ENCODE measurements at places on chromosomes 7 and 10. TPM values are rescaled to one million over a fixed set of nuclear protein-coding genes. Genes with fewer than 3 reads are reported as not detected.

- DNase-seq = no peak
These were observed 157.7 kb upstream of the PRR15 start for GRCh38 chr7:29405891-29406290.

GRCh38 chr10:104741127-104741526 is 100.0 kb downstream of the SORCS3 start:
- no peak for DNase-seq

GRCh38 chr7:158586499-158587161 is 993 bp downstream of the PTPRN2 start:
- DNase-seq = no peak

DNA sequence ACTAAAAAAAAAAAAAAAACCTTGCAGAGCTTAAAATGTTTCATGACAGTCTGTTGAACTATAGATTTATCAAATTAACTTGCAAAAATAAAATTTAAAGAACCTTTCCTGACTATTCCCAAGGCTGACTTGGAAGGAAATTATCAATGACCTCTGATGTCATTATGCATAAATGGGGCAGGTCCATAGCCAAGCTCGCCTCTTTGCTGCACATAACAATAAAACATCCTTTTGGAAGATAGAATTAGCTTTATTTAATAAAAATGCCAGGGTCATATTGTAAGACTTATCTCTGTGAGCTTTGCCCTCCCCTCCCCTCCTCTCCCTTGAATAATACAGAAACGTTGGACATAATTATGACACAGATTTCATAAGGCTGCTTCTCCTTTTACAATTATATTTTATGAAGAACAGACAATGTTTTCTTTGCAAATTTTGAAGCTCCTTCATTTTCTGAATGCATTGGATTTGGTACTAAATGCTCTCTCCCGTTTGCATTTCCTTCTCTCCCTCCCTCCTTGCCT is 444.8 kb downstream of the AUTS2 start:
- DNase-seq = no peak

DNA sequence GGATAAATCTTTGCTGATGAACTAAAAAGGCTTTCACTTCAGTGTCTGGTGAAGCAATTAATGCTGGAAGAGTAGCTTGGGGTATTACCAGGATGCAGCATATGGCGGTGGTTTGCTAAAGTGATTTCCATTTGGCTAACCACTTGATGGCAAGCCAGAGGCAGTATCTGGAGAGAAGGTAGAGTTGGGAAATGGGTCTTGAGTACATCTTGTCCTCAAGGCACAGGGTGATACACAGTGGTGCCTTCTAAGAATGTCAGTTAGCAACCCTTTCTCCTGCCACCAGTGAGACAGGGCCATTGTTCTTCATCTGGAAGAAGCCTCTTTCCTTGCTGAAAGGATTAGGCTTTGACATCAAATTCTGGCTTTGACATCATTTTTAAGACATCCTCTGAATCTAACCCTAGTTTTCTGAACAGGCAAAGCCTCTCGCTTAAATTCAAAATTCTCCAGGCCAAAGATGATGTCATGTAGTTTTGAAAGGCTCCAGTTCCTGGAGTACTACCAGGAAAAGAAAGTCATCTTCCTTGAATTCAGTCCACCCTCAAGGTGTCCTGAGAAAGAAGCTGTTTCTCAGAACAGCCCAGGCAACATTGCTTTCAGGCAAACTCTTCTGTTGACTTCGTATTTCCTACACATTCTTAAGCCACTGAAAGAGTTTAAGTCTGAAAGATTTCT is 162.4 kb downstream of the ARID5B start:
- DNase-seq = no peak

GRCh38 chr7:144835155-144835611 is 670 bp downstream of the TPK1 start:
- peak; percentile 54 for DNase-seq

DNA sequence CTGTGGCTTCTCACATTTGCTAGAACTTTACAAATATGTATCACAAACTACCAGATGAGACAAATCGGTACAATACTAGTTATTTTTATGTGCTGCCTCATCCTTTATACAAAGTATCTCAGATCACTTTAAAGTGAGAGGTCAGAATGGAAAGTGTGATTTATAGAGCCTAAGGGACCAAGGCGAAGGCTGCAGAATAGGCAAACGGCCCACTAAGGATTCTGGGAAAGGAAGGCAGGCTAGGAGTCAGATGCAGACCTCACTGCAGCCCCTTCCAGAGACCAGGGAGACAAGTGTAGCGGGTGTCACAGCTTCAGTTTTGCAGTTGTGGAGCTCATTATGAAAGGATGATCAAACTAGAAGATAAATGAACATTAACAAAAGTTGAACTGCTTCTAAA is 190.6 kb downstream of the HIBADH start:
- no peak for DNase-seq

GRCh38 chr7:100088621-100089457 is at the start of gene COPS6:
TSS of gene COPS6 (plus strand) at chr7:100088969. CDS start at chr7:100088991, 22 bp downstream.
- peak; percentile 92 for DNase-seq

DNA sequence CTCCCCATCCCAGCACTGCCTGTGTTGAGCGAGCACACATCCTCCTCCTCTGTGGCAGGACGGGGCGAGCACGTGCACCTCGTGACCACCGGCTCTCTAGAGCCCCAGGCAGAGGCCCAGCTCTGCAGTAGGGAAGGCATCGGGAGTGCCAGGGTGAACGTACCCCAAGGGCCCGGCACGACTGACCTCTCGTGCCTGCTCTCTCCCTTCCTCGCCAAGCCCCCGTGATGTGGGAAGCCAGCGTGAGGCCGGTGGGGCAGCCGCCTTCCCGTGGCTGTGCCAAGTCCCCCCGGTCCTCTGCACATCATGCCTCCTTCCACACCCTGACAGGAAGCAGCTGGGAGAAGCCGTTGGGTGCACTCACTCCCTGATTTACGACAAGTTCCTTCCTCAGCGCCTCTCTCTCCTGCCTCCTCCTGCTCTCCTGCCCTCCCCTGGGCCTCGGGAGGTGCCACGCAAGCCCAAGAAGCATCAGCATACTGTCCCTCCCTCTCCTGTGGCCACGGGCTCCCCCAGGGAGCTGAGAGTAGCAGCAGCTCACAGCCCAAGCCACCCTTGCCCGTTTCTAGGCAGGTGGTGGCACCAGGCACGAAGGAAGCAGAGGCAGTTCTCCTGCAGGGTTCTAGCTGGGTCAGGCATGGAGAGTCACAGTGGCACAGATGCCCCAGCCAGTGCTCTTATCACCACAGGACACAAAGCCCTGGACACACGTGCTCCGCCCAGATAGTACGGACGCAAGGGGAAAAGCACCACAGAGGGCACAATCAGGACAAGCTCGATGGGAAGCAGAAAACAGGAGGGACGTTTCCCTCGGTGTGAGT is 47.0 kb downstream of the AMZ1 start:
- DNase-seq = peak; percentile 70

- no peak for DNase-seq
These were observed 50.0 kb downstream of the TBATA start for GRCh38 chr10:70735161-70735560.

- DNase-seq = no peak
These were observed 8.8 kb upstream of the ZC3HAV1 start for GRCh38 chr7:139118234-139118804.

DNA sequence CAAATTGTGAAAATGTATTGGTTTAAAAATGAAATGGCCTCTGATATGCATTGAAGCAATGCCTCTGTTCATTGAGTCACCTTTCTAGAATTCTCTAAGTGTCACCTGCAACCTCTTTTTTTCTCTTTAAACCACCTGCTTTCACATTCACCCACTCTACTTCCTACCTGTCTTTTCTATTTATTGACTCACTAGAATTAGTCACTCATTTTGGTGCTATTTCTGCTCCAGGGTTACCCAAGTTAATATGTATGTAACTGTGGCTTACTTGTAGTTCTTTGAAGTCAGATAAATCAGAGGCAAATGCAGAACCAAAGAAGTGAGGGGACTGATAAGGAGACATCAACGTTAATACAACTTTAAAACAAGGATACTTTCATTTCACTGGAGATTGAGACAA is 674.7 kb downstream of the CCSER2 start:
- no peak for DNase-seq

DNA sequence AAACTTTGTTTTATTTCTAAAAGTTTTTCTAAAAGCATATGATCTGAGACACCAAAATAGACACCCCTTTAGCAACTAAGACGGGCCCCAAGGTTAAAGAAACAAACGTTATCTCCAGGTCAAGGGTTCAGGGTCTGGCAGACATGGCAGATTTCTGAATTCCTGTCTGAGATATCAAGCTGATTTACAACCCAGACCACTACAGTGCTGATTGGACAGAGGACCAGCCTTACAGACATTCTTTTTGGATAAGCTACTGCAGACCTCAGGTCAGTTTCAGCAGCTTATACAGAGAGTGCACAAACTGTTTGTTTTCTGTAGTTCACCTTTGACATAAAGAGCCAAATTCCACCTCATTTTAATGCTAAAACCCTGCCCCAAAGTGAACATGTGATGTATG is 34.8 kb downstream of the SVOPL start:
- DNase-seq = no peak

DNA sequence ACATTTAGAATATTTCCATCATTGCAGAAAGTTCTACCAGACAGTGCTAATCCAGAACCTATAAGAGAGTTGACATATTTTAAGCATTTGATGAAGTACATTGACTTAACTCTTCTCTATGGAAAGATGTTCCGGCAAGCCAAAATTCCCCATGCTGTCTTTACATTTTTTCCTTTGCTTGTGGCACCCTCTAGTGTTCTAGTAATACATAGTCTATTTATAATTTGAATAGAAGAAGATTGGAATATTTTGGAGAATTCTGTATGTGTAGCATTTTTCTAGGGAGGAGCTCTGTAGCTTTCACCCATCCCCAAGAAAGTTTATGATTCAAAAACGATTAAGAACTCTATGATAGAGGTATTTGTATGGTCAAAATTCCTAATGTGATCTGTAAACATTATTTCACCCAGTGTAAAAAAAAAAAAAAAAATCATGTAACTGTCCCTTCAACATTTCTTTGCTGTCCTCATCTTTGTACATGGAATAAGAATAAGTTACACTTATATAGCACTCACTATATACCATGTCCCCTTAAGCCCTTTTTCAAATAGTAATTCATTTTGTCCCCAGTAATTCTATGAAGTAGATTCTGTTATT is 33.2 kb downstream of the NRF1 start:
- no peak for DNase-seq

DNA sequence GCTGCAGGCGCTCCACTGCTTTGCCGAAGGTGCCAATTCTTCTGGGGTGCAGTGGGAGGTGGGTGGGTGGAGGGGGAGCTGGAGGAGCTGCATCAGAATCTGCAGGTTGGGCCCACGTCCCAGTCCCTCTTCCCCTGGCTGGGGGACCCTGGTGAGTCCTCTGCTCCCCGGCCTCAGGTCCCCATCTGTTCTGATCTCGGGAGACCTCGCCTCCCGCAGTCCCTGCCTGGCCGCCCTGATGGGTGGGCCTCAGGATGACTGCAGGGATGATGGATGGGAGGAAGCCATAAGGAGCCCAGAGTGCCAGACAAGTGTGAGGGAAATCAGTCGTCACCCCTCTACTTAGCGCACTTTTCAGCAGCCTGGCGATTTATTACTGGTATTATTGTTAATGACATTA is 89.3 kb upstream of the PCBD1 start:
- no peak for DNase-seq

ARHGAP12 gene
- 21.7 TPM for total RNA-seq

FXYD4 gene
- total RNA-seq = not detected

AQP1 gene
- total RNA-seq = 236 TPM

CNPY1 gene
- total RNA-seq = not detected

SORBS1 gene
- 697 TPM for total RNA-seq

ALDH18A1 gene
- 9.7 TPM for total RNA-seq
